Caudate nucleus (tissue), 63 donors: ENCODE measurements at places on chromosomes 3 and 15.

- DNase-seq = no peak
Observed at GRCh38 chr15:98905963-98906711, 101.5 kb downstream of the PGPEP1L start.

- DNase-seq = no peak
Observed at GRCh38 chr3:115279939-115280338, 132.9 kb upstream of the ZBTB20 start.

GRCh38 chr3:177602601-177603147 is 405.4 kb upstream of the TBL1XR1 start:
- DNase-seq = no peak

GRCh38 chr3:48561045-48561736 is 2.4 kb downstream of the UCN2 start:
- DNase-seq = peak; percentile 37

- DNase-seq = no peak
Observed at GRCh38 chr3:195807681-195808121, 4.0 kb downstream of the MUC4 start.

DNA sequence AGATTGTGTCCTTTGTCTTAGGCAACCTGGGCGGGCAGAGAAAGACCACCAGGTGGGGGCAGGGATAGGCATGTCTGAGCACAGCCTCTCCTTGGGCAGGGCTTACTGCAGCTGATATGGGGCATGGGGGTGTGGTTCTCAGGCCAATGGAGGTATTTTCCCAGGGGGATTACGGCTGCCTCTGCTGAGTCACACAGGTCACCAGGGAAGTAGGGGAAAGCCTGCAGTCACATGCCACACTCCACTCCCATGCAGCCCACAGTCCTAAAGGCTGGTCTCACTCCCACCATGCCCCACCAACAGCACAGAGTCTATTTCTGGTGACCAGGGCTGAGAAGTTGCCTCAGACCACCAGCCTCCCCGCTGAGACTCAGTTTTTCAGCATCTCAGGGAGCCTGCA is 466.4 kb downstream of the DIPK2A start:
- no peak for DNase-seq

DNA sequence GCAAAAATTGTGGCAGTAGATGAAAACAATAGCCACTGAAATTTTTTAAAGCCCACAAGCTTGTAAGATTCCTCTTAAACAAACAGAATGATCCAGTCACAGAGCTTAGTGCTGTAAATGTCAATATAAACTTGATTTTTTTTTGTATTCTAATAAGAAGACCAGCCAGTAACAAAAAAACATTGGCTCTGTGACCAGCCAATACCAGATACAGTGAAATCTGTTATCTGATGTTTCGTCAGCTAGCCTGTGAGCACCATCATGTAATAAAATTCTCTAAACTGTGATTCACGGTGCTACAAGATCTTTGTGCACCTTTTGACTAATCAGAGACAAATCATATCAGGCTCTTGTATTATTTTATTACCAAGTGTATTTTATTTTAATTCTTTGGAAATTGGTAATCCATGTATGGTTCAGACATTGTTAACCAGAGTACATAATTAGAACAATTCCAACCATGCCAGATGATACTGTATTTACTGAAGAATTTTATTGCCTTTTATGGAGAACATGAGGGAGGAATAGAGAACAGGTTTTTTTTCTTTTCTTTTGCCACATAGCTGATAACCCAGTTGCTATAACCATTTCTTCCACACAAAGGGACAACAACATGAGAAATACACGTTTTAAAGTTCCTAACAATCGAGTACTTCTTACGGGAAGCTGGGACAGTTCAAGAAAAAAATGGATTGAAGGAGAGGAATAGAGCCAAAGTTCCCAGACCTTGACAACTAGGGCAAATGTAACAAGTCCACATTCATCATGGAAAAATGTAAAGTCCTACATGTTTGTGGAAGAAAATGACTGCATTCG is 71.9 kb downstream of the FILIP1L start:
- no peak for DNase-seq

GRCh38 chr3:51982352-51982837 is 940 bp upstream of the ACY1 start:
- DNase-seq = no peak

GRCh38 chr3:58274027-58274614 is 31.9 kb upstream of the RPP14 start:
- no peak for DNase-seq

- DNase-seq = no peak
Observed at GRCh38 chr3:146218880-146219866, 31.7 kb downstream of the PLSCR4 start.

DNA sequence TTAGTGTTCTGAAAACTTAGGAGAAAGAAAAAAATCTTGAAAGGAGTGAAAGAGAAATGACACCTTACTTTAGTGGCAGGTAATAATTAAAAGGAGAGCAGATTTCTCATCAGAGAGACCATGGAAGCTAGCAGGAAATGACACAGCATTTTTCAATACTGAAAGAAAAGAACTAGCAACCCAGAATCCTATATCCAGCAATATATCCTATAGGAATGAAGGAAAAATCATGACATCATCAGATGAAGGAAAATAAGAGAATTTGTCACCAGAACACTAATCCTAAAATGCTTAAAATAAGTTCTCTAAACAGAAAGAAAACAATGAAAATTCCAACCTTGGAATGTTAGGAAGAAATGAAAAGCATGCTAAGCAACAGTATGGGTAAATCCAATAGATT is 39.8 kb upstream of the MDFIC2 start:
- DNase-seq = no peak

- no peak for DNase-seq
Observed at GRCh38 chr3:4008205-4008604, 209.0 kb downstream of the LRRN1 start.

GRCh38 chr15:62394079-62394478 is 229.0 kb upstream of the C2CD4B start:
- no peak for DNase-seq

DNA sequence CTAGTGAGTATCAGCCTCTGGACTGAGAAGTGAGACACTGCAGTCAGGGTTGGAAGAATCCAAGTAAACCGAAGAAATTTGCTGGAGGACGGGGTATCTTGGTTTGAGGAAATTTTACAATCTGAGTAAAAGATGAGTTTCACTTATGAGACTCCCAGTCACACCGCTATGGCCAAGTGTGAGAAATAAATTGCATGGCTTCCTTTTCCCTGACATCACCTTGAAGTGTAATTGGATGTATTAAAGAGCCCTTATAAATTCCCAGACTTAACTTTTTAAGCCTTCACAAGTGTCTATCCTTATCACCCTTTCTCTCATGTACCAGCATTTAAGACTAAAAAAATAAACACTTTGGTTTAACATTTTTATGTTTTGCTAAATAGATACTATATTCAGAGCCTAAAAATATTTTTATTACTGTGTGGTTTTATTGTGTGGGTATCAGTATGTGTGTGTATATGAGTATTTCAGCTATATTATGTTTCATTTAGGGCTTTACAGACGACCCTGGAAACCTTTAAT is 23.8 kb downstream of the USP3 start:
- DNase-seq = no peak

- DNase-seq = no peak
Observed at GRCh38 chr15:80861731-80862170, 82.6 kb downstream of the CEMIP start.

DNA sequence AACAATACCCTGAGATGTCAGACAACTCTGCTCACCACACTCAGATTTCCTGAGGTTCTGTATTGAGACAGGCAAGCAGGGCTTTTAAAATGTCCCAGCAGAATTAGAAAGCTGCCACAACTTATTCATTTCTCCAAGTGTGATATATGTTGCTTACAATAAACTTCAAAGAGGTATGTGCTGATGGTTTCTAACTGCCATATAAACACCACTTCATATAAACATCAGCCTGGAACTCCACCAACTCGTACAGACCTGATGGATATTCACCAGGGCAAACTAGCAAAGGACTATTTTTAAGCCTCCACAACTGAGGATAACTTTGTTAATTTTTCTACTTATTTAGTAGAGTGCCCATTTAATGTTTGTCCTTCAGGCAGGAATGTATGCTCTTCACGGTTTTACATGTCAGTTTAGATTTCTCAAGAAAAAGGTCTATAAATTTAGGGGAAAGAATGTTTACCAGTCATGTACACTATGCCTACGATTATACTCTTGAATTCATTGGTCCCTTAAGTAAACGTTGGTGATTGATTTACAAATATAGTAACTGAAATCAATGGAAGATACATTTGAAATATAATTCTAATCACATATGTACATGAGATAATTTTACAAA is 109.6 kb upstream of the ABI3BP start:
- DNase-seq = no peak

GRCh38 chr3:30011237-30011803 is 595.1 kb upstream of the TGFBR2 start:
- no peak for DNase-seq

DNA sequence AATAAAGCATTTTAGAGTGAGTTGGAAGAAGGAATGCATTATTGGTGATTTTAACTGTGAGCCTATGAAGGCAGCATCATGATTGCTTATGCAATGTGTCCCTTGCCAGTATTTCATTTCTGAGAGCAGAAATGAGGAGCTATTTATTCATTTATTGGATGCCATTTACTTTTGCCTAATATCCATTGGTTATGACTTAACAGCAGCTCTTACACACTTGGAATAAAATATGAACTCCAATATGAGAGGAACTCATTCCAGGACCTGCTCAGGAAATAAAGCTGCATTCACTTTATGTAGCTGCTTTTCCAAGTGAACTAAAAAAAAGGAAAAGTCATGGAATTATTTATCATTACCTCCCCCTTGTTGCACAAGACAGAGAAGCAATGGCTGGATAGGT is 280.1 kb downstream of the LRTM1 start:
- no peak for DNase-seq

DNA sequence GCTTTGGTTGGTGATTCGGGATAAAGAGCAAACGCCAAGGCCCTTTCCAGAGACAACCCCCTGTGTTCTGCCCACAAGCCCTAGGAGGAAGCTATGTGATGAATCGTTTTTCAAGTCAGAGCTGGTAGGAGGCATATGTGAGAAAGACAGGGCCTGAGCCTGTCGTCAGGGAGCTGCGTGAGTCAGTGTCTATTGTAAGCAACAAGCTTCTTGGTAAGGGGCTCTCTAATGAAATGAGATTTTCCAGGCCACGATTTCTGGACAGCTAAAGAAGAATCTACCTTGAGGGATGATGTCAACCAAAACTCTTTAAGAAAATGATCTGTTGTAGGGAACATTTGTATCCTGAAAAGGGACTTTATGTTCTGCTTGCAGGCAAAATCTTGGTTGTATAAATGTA is 318.9 kb upstream of the IL12A start:
- no peak for DNase-seq

GRCh38 chr3:172227340-172228035 is 188.1 kb downstream of the FNDC3B start:
- DNase-seq = no peak

DNA sequence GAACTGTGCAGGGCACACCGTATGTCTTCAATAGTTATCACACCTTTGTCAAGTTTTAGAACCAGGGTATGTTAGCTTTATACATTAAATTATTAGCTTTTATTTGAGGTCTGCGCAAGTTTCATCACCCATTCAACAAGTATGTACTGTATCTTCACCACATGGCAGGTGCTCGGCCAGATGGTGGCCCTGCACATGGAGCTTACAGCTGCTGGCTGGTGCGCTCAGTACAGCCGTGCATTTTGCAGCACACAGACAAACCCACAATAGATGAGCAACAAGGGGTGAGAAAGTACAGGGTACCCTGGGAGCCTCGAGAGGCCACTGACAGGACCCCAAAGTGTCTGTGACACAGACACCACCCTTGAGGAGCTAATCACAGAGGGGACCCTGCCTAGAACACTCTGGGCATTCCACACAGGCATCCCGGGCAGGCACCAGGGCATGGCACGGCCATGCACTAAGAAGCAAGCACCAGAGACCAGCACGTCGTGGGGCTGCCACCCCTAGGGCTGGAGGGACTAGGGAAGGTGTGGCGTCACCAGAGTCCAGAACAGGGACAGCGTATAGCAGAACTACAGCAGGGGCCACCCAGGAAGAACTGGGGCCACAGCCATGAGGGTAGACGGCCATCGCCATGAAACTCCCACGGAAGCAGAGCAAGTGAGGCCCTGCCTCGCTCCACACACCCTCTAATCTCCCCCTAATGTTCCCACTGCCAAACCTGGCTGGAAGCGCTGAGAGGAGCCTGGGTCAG is 27.4 kb downstream of the ZXDC start:
- DNase-seq = no peak

- no peak for DNase-seq
Observed at GRCh38 chr3:185267193-185267592, 13.3 kb upstream of the EHHADH start.

DNA sequence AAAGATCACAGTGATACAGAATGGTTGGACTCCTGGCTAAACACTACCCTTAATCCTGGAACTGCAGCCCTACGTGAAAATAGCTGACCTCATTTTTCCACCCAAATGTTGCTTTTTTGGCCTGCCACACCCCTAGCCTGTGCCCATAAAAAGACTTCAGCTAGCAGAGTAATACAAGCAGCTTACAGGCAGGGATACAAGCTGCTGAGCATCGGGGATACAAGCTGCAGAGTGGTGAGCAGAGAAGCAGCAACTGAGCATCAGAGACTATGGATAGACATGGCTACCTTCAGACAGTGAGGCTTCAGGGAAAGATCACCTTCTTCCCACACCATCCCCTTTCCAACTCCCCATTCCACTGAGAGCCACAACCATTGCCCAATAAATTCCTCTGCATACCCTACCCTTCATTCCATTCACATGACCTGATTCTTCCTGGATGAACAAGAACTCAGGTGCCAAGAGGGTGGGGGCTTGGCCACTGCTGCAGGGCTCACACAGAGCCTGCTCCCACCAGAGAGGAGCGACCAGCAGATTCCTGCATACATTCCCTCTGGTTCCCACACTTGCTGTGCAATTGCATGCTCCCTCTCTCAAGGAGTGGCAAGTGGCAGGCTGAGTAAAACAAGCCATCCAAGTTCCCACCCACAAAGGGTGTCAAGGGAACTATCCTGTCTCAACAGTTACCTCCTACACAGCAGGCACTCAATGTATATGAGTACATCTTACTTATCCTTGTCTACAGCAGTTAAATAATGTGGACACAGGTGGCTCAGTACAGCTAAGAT is 217.5 kb downstream of the ALCAM start:
- DNase-seq = no peak

- DNase-seq = no peak
Observed at GRCh38 chr3:93843981-93844380, 129.7 kb downstream of the PROS1 start.

- DNase-seq = no peak
Observed at GRCh38 chr15:42102646-42103235, 8.4 kb upstream of the PLA2G4D start.
